Aorta (tissue), 5 donors: ENCODE measurements at places on chromosomes 6 and 20. TPM values are rescaled to one million over a fixed set of nuclear protein-coding genes. Genes with fewer than 3 reads are reported as not detected.
A peak's percentile ranks its signal among the peaks of the same experiment; 100 is the strongest.

The SLC25A27 gene
- polyA plus RNA-seq, result 71.9 TPM

- no peaks in the 10 kb centered on the region for H3K4me1 ChIP-seq
- no peaks in the 10 kb centered on the region for H3K36me3 ChIP-seq
- H3K27ac ChIP-seq, result no peak overlapping the region
- H3K4me3 ChIP-seq, result no peak overlapping the region
- no peak for DNase-seq
These were observed 176.2 kb upstream of the CNR1 start for GRCh38 chr6:88342336-88342735.

- H3K27me3 ChIP-seq, result no peaks in the 10 kb centered on the region
- no peak overlapping the region for H3K4me3 ChIP-seq
- DNase-seq, result no peak
- H3K36me3 ChIP-seq, result no peaks in the 10 kb centered on the region
- no peaks in the 10 kb centered on the region for H3K4me1 ChIP-seq
These were observed 11.6 kb downstream of the PTPRT start for GRCh38 chr20:43178080-43178479.

The KCNK16 gene
- polyA plus RNA-seq, result not detected

DNA sequence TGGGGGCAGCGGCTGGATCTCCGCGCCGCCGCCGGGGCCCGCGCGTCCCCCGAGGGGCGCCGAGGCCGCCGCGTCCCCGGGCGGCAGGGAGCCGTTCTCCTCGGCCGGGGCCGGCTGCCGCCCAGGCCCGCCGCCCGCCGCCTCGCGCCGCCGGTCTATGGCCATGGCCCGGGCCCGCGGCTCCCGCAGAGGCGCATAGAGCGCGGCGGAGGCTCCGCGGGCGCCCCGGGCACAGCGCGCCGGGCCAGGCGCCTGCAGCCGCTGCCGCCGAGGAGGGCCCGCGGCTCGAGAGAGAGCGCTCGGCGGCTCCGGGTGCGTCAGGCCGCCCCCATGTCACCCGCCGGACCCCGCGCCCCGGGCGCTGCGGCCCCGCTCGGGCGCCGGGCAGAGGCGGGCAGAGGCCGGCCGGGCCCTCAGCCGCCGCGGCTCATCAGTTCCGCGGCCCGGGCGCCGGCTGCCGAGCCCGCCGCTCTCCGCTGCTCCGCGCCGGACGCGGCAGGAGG is 404 bp downstream of the SLC22A23 start:
- peak overlapping the region; percentile 62 for H3K4me3 ChIP-seq
- H3K36me3 ChIP-seq, result no peaks in the 10 kb centered on the region
- no peak for DNase-seq
- no peak overlapping the region for H3K27ac ChIP-seq
- H3K27me3 ChIP-seq, result no peaks in the 10 kb centered on the region

DNA sequence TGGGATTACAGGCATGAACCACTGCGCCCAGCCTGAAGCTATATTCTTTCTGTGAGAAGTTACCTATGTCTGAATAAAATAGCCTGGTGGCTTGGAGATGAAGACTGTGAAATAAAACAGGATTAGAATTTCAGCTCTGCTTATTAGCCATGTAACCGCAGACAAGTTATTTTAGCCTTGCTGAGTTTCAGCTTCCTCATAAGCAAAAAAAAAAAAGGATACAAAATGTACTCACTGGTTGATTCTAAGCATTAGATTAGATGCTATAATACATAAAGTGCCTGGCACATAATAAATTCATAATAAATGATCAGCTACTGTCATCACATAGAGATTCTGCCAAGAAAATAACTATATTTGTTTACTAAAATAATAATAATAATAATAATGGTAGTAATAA is 98.8 kb downstream of the EPB41L2 start:
- no peak overlapping the region for H3K27ac ChIP-seq
- no peaks in the 10 kb centered on the region for H3K27me3 ChIP-seq
- H3K4me3 ChIP-seq, result no peak overlapping the region
- no peaks in the 10 kb centered on the region for H3K36me3 ChIP-seq

GRCh38 chr6:90631046-90631445 is 44.2 kb upstream of the MAP3K7 start:
- no peak overlapping the region for H3K4me3 ChIP-seq
- no peaks in the 10 kb centered on the region for H3K27me3 ChIP-seq
- no peaks in the 10 kb centered on the region for H3K4me1 ChIP-seq
- no peak for DNase-seq
- no peaks in the 10 kb centered on the region for H3K36me3 ChIP-seq

GRCh38 chr6:169950558-169950957 is 199.1 kb downstream of the ERMARD start:
- DNase-seq, result peak; percentile 35
- H3K27me3 ChIP-seq, result no peaks in the 10 kb centered on the region
- H3K27ac ChIP-seq, result no peak overlapping the region
- no peaks in the 10 kb centered on the region for H3K4me1 ChIP-seq
- no peaks in the 10 kb centered on the region for H3K36me3 ChIP-seq

DNA sequence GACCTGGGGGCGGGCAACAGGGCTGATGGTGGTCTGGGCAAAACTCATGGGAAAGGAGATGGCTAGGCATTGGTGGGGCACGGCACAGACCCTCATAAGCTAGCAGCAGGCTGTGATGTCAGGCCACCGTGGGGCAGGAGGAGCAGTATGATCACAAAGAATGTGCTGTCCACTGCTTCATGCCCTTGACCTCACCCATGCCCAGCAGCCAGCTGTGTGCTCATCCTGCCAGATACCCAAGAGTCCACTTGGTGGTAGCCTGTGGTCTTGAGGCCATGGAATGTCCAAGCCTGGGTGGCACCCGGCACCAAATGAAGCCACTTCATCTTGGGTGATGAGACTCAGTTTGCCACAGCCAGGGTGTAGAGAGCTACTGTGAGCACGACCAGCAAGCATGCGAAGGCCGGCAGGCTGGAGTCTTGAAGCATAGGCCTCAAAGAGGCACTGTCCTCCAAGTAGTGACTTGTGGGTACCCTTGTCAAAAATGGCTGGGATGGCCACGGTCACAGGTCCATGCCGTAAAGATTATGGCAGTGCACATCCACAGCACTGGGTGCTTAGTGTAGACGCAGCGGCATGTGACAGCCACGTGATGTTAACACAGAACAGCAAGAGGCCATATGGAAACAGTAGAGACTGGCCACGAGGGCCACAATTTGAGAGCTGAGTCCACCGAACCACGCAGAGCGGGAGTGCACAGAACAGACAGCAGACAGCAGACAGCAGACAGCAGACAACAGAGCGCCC is 19.0 kb downstream of the PLAGL2 start:
- H3K27me3 ChIP-seq, result no peaks in the 10 kb centered on the region
- no peak for DNase-seq
- H3K4me1 ChIP-seq, result no peaks in the 10 kb centered on the region
- H3K27ac ChIP-seq, result no peak overlapping the region
- H3K36me3 ChIP-seq, result no peaks in the 10 kb centered on the region

- H3K36me3 ChIP-seq, result no peaks in the 10 kb centered on the region
- H3K4me1 ChIP-seq, result no peaks in the 10 kb centered on the region
- H3K4me3 ChIP-seq, result no peak overlapping the region
- DNase-seq, result peak; percentile 29
- H3K27ac ChIP-seq, result no peak overlapping the region
These were observed 24.8 kb upstream of the MYT1 start for GRCh38 chr20:64139199-64140060.

- H3K4me3 ChIP-seq, result no peak overlapping the region
- no peaks in the 10 kb centered on the region for H3K4me1 ChIP-seq
- no peaks in the 10 kb centered on the region for H3K27me3 ChIP-seq
These were observed 548.8 kb downstream of the COL12A1 start for GRCh38 chr6:74657011-74657410.

DNA sequence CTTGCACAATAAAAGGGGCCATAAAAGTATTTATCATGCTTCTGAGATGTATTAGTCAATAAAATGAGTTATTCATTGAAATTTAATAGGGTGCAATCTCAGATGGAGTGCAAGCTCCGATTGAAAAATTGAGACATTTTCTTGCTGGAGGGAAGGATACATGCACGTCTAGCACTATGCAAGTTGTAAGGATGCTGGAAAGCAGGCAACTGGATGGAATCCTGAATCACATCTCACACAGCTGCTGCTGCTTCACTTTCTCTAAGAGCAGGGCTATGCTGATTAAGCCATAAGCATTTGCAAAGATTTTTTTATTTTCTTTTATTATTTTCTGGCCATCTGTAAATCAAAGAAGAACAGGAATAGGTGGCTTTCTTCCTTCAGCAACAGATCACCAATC is 308.8 kb upstream of the EPHA7 start:
- H3K27ac ChIP-seq, result no peak overlapping the region
- no peak overlapping the region for H3K4me3 ChIP-seq
- H3K4me1 ChIP-seq, result no peaks in the 10 kb centered on the region
- H3K36me3 ChIP-seq, result no peaks in the 10 kb centered on the region
- H3K27me3 ChIP-seq, result no peaks in the 10 kb centered on the region

The PANK2 gene
- polyA plus RNA-seq, result 21.4 TPM

DNA sequence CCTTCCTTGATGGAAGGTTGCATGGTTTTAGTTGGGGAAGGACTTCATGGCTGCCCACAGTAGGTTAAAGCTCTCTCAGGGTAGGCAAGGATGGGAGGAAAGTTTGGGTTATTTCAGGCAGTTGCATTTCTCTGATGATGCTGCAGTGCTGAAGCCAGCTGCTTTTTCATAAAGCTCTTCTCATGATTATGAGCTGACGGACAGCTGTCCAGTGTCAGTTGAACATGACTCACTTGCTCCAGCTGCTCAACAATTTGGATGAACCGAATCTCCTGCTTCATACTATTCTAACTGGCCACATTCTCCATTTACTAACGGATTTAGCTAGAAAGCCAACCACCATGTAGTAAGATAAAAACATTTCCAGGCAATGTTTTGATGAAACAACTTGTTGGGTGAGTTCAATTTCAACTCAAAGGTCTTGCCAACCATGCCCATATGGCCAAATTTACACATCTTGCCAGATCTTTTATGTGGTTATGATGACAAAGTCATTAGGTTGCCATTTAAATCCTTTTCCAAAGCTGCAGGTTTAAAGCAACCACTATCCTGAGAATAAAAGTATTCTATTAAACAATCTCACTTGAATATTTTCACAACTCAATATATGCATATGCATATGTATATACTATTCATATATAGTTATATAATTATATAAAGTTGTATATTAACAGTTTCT is 125.9 kb downstream of the HS3ST5 start:
- no peaks in the 10 kb centered on the region for H3K4me1 ChIP-seq
- H3K4me3 ChIP-seq, result no peak overlapping the region
- DNase-seq, result no peak
- no peaks in the 10 kb centered on the region for H3K27me3 ChIP-seq

The OR2J3 gene
- polyA plus RNA-seq, result not detected

DNA sequence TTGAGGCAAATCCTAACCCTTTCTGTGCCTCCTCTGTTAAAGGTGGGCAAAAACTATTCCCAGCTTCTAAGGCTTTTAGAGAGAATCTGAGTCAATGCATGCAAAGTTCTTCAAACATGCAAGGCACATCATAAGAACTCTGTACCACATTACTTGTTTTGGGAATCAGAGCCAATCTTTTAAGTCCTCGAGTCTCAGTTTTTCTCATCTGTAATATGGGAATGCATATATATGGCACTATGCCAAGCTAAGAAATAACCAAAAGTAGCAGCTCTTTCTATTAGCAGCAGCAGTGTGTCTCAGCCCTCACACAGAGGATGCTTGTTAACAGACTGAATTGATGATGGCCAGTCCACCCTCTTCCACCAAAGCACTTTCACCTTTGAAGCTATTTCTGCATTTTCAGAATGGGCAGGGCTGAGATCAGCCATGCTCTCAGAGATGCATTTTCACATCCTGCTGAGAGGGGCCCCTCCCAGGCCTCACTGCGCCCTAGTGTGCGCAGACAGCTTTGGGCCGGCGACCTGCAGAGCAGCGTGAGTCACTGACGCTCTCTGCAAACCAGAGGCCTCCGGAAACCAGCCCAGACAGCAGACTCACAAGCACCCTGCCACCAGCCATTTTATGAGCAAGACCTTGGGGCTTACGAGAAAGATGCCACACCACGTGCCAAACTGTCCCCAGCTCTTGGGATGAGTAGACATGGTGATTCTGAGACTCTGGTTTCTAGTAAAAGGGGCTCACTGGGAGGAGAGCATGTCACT is 138.0 kb downstream of the NFATC2 start:
- DNase-seq, result no peak
- H3K27ac ChIP-seq, result no peak overlapping the region
- H3K36me3 ChIP-seq, result no peaks in the 10 kb centered on the region
- no peaks in the 10 kb centered on the region for H3K27me3 ChIP-seq
- no peaks in the 10 kb centered on the region for H3K4me1 ChIP-seq

The RGS17 gene
- 2.8 TPM for polyA plus RNA-seq

DNA sequence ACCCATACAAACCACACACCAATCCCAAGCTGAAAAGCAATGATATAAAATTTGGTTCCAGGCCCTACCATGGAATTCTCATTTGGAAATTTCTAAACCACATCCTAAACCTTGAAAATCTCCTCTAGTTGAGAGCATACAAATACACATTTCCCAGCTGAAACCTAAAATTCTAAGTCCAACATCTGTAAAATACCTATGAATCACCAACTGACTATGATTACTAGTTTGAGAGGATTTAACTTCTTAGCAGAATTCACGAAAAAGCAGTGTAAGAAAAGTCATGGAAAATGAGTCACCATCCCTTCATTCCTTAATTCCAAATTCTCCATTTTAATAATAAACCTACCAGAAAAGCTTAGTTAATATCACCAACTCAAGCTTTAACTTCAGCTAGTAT is 15.4 kb downstream of the RANBP9 start:
- DNase-seq, result no peak
- no peaks in the 10 kb centered on the region for H3K36me3 ChIP-seq
- no peak overlapping the region for H3K27ac ChIP-seq
- H3K27me3 ChIP-seq, result no peaks in the 10 kb centered on the region
- no peak overlapping the region for H3K4me3 ChIP-seq
- peaks cover 1% of the 10 kb centered on the region for H3K4me1 ChIP-seq

The SLC23A2 gene
- 9.8 TPM for polyA plus RNA-seq

DNA sequence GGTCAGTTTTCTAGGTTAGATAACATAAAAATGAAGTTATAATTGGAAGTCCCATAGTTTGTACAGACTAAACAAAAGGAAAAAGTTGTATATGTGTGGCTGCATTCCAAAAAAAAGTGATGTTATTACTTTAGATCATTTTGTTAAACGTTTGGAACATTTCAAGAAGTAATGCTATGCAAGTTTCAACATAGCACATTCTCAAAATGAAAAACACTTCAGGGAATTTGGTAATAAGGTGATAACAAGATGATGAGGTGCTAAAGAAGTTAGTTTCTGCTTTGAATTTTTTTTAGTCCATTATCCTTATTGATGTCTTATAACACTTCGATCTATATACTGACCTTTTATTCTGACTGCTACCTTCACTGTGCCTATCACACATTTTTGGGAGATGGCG is 250.7 kb downstream of the PHF3 start:
- H3K36me3 ChIP-seq, result no peaks in the 10 kb centered on the region
- DNase-seq, result no peak
- no peaks in the 10 kb centered on the region for H3K4me1 ChIP-seq
- H3K4me3 ChIP-seq, result no peak overlapping the region
- H3K27me3 ChIP-seq, result no peaks in the 10 kb centered on the region

GRCh38 chr20:45404438-45404837 is 3.7 kb upstream of the DBNDD2 start:
- H3K4me1 ChIP-seq, result peaks cover 2% of the 10 kb centered on the region
- no peak for DNase-seq
- H3K36me3 ChIP-seq, result peaks cover 2% of the 10 kb centered on the region
- H3K4me3 ChIP-seq, result no peak overlapping the region
- no peaks in the 10 kb centered on the region for H3K27me3 ChIP-seq
- H3K27ac ChIP-seq, result peak overlapping the region; percentile 21

The TSPO2 gene
- polyA plus RNA-seq, result not detected

GRCh38 chr20:9389346-9389745 is 125.0 kb upstream of the LAMP5 start:
- H3K4me1 ChIP-seq, result peaks cover 7% of the 10 kb centered on the region
- H3K27ac ChIP-seq, result no peak overlapping the region
- no peak for DNase-seq
- H3K4me3 ChIP-seq, result no peak overlapping the region
- no peaks in the 10 kb centered on the region for H3K36me3 ChIP-seq
- no peaks in the 10 kb centered on the region for H3K27me3 ChIP-seq
